LHCN-M2 (cell line): ENCODE measurements at places on chromosomes 2 and 18. TPM values are rescaled to one million over a fixed set of nuclear protein-coding genes. Genes with fewer than 3 reads are reported as not detected.

GRCh38 chr2:195368249-195369217 lies 288.5 kb upstream of the SLC39A10 start:
- no peak for DNase-seq

CHAC2 gene
- total RNA-seq: 14.2 and 20.1 TPM in 2 replicates

- DNase-seq: no peak
These were observed 22.6 kb upstream of the CXXC1 start for GRCh38 chr18:50310080-50310479.

DNA sequence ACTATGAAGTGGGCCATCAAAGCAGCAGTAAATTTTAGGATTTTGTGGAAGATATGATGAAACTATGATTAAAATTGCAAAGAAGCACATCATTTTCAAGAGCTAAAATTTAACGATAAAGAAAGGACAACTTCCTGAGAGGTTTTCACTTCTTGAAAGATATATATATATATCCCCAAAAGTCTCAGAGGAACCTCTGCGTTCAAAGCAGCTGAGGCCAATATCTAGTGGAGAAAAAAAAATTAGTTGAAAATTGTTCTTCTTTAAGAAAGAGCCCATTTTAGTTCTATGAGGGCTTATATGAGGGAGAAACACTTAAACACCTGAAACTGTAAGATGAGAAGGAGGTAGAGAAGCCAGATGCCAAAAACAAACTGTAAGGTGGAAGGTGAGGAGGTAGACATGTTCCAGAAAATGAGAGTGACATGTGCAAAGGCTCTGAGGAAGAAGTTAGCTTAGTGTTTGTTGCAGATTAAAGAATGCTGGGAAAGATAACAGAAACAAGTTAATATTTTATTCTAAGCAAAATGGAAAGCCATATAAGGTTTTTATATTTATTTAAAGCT lies 72.9 kb upstream of the VRK2 start:
- DNase-seq: no peak

GRCh38 chr2:162688403-162688802 lies 150.2 kb downstream of the KCNH7 start:
- no peak for DNase-seq
